ENCODE measurements at places on chromosomes 6 and 20.

DNA sequence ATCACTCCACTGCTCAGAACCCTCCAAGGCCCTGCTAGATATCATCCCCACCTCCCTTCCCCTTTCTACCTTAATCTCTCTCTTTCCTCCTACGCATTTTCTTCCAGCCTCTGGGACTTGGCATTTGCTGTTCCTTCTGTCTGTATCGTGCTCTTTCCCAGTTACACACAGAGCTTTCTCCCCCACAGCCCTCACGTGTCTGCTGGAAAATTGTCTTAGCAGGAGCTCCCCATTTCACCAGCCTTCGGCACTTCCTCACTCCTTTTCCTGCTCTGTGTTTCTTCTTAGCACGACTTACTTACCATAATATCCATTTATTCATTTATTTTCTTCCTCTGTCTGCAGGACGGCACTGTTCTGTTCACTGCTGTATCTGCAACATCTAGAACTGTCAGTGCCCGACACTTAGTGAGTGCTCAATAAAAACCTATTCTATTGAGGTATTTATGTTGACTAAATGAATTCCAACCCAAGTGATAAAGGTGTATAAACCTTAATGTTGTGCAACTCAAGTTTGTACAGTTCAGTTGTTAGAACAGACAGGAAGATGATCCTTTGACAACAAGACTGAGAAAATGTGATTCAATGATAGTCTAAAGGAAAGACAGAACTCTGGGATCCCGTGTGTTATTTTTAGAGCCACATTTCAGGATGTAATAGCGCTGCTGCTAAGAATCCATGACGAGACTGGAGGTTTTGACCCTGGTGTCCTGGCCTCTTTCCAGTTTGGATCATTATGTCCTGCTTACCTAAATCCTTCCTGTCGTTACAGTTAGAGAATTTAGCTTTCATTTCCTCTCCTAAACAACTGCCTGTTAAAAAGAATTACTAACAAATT, 170.1 kb upstream of the LAMP5 start:
- DNase-seq: peak; percentile 56

DNA sequence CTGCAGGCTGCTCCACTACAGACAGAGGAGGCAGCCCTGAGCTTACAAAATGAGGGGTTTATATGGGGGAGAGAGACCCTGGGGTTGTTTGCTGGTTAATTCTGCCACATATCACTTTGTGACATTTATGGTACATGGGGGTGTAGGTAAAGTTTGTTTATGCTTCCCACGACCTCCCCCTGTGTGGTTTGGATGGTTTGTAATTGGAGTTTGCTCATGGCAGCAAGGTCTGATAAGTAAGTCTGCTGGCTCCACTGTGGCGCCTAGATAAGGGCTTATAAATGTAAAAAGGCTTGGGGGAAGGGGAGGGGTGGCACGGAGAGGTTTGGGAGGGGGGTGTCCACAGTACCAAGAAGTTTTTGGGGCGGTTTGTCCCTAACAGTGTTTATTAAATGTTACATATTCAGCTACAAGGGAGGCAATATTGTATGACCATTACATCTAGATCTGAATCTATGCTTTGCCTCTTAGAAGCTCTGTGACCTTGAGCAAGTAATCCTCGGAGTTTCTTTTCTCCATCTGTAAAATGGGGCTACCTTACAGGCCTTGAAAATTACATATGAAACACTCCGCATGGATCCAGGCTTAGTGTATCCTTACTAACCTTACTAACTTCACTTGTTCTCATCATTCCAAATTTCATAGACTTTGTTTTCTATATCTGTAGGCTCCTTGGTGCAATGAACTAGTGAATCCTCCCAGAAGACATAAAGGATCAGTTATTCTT, 204.8 kb upstream of the NOX3 start:
- no peak for DNase-seq

DNA sequence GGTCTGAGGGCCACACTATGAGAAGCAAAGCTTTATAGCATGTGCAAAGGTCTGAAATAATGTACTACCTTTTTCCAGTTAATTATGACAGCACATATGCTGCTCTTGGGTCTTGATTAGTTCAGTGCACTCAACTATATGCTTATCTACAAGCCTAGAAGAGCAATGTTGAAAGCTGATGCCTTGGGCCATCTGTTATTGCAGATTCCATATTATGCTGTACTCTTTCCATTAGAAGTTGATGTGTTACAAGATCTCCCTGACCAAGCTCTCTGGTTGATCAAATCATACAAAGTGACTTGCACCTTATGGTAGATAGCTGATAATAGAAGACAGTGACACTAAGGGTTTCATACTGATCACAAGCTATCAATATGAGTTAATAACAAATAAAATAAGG, 327.3 kb downstream of the FRK start:
- no peak for DNase-seq

- no peak for DNase-seq
Measured at GRCh38 chr6:127186889-127187288, 68.4 kb downstream of the RSPO3 start.

DNA sequence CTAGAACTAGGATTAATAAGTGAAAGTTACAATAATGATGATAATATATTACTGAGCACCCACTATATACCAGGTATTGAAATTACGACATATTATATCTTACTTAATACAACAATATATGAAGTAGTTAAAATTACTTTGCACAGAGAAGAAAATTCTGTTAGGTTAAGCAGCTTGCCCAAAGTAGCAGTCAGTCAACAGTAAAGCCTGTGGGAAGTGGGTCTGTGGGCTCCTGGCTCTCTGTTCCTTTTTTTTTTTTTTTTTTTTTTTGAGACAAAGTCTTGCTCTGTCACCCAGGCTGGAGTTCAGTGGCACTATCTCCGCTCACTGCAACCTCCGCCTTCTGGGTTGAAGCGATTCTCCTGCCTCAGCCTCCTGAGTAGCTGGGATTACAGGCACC, 4.8 kb upstream of the GTF2H4 start:
- no peak for DNase-seq

DNA sequence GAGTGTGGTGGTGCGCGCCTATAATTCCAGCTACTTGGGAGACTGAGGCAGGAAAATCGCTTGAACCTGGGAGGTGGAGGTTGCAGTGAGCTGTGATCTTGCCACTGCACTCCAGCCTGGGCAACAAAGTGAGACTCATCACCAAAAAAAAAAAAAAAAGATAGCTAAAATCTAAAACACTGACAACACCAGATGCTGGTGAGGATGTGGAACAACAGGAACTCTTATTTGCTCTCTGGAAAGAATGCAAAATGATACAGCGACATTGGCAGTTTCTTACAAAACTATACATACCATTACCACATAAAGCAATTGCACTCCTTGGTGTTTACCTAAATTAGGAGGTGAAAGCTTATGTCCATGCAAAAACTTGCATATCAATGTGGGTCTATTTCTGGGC, 63.5 kb upstream of the SMIM29 start:
- no peak for DNase-seq

DNA sequence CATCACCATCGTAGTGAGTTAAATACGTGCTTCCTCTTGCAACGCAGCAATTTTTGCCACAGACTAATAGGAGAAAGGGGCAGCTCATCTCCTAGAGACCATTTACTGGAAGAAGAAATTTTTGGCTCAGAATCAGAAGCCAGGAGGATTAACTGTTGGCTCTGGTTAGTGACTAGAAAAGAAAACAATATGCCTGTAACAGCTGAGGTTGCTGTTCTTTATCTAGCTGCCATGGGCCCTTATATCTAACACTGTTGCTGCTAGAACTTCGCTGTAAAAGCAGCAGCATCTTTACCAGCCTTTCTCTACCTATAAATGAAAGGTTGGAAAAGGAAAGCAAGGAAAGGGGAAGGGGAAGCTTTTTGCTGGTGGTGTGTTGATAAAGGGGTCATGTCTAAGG, 65.9 kb downstream of the FAM135A start:
- DNase-seq: peak; percentile 12

- no peak for DNase-seq
Measured at GRCh38 chr20:62707921-62708521, 615 bp upstream of the NTSR1 start.

DNA sequence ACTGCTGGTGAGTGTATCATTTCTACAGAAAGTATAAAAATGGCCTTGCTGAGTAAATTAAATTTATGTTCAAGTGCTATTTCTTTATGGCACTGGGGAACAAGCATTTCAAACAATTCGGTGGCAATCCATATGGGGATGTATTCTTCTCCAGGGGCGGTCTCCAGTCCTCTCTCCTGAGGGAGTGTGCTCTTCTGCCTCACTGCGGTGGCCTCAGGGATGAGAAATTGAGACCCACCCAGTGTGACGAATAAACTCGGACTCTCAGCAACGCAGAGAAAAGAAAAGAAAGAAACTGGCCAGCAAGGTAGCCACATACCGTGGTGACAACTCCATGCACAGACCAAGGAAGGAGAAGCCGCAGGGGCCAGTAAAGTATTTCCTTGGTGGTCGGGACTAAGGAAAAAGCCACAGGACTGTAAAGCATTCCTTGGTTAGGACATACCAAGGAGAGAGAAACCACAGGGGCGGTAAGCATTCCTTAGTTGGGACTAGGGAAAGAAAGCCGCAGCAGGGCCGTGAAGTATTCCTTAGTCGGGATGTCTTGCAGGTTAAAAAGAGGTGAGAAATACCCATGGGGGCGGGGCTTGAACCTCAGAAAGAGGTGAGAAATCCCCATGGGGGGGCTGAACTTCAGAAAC, 13.6 kb upstream of the GOPC start:
- no peak for DNase-seq

- no peak for DNase-seq
Measured at GRCh38 chr6:99253271-99253670, 96.2 kb downstream of the FAXC start.
